ENCODE measurements at places on chromosomes 5 and 9.

DNA sequence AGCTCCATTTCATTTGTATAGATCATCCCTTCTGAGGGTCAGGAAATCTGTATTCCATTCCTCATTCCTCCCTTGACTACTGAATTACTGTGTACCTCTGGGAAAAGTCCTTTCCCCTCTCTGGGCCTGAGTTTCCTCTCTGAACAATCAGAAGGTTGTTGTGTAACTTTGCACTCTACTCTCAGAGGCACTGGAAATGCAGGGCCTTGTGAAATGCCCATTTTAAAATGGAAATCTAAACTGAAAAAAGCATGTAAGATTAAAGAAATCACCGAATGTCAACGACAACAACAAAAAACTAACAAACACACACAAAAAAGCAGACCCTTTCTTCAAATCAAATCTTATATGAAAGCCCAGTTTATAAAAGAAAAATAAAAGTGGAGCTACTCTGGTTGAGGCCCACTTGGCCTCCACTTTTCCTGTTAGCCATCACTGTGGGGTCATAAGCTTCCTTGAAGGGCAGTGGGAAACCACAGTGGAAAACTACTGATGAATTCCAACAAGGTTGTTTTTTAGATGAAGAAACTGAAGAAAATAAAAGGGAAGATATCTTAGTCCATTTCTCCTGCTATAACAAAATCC is 21.6 kb upstream of the GRPEL2 start:
- no peak for DNase-seq

- no peak for DNase-seq
These were observed 34.6 kb upstream of the PSD2 start for GRCh38 chr5:139761057-139761450.

GRCh38 chr5:128084228-128085167 is 932 bp downstream of the SLC12A2 start:
- DNase-seq: no peak

DNA sequence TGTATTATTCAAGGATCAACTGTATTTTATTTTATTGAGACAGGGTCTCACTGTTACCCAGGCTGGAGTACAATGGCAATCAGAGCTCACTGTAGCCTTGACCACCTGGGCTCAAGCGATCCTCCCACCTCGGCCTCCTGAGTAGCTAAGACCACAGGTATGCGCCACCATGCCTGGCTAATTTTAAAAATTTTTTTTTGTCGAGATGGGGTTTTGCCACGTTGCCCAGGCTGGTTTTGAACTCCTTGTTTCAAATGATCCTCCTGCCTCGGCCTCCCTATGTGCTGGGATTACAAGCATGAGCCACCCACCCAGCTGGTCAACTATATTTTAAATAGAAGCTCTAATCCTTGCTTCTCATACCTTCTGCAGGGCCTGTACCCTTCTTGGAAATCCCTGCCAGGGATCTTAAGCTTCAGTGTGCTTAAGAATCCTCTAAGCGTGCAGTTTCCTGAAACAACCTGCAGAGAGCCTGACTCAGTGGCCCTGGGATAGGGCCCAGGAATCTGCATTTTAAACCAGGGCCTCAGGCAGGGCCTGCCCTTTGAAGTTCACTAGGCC is 2.9 kb downstream of the AKNA start:
- no peak for DNase-seq

DNA sequence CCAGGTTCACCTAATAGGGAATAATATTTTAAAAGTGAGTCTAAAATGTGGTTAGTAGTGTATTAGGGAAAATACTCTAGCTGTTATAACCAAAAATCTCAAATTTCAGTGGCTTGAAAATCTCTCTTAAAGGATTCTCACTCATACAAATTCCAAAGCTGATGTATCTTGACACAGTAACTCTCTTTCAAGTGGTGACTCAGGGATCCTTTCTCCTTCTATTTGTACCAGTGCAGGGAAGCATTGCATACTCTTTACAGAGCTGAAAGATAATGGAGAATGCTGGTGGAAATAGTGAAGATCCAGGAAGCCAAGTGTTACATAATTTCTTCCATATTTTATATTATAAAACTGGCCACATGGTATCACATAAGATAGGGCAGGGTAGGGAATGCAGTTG is 560.2 kb upstream of the CDH9 start:
- DNase-seq: no peak

- no peak for DNase-seq
These were observed 50.8 kb downstream of the HMGCR start for GRCh38 chr5:75387806-75388205.

- no peak for DNase-seq
These were observed 5.4 kb downstream of the SYK start for GRCh38 chr9:90807006-90807405.

- no peak for DNase-seq
These were observed 410.6 kb upstream of the DAB2 start for GRCh38 chr5:39835371-39835770.

DNA sequence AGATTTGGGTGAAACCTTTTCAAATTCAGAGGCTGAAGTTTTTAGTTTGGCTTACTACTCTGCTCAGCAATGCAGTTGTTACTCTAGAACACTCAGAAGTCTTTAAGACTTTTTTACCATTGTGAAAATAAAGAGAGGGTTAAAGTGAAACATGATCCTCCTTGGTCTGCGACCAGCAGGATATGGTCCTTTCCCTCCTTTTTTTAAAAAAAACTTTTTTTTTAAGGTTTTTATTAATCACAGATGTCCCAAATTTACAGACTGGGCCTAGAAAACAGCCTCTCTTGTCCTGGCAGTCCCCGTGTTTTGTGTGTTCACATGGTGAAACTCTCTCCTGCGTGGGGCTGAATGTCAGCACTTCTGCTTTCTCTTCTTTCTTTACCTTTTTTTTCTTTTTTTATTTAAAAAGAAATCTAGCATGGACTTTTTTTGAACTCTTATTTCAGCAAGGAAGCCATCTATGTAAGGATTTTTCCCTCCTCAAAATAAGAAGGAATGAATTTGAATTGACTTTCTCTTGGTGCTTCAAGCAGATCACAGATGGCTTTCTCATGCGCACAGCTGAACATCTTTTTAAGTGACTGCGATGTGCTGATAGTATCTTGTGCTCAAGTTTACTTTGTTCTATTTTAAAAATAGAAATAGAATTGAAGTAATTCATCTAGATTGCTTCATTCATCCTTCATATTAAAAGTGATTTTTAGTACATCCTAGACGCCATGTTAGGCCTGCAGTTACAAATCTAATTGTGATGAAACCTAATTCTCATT is 128.7 kb upstream of the OTULINL start:
- no peak for DNase-seq

GRCh38 chr5:12169536-12169935 is 265.3 kb upstream of the CTNND2 start:
- no peak for DNase-seq

GRCh38 chr5:120512791-120513650 is 48.9 kb downstream of the PRR16 start:
- no peak for DNase-seq

GRCh38 chr9:85062385-85063022 is 393.0 kb downstream of the NTRK2 start:
- DNase-seq: no peak

DNA sequence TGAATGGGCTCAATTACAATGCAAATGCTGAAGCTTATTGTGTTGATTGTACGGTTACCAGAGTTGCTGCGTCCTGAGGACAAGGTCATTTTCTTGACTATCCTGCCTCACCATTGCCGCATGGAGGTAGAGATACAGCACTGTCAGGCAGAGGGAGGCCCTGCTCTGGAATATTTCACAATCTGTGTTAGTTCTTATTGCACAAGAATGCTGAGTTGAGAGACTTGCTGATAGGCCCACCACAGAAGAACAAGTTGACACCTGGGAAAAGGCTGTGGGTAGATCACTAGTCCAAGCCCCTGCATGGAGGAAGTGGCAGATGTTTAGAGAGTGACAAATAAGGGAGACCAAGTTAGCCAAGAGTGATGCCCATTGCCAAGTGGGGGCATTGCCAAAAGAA is 344.5 kb upstream of the ITGA1 start:
- DNase-seq: no peak

DNA sequence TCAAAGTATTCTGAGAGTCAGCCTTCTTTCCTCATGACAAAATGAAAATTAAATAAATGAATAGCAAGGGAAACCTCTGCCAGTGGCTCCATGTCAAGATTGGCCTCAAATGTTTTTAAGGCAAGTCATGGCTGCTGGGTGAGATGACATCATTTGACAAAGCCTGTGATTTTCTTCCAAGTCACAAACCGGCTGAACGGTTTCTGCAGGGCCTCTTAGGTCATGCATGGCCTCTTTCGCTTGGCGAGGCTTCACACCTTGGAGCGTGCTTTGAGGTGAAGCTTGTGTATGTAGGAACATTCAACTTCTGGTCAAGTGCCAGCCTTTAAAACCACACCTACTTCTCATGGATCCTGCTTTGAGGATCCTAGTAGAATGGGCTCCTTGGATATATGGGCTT is 161.0 kb upstream of the ZNF618 start:
- DNase-seq: no peak

DNA sequence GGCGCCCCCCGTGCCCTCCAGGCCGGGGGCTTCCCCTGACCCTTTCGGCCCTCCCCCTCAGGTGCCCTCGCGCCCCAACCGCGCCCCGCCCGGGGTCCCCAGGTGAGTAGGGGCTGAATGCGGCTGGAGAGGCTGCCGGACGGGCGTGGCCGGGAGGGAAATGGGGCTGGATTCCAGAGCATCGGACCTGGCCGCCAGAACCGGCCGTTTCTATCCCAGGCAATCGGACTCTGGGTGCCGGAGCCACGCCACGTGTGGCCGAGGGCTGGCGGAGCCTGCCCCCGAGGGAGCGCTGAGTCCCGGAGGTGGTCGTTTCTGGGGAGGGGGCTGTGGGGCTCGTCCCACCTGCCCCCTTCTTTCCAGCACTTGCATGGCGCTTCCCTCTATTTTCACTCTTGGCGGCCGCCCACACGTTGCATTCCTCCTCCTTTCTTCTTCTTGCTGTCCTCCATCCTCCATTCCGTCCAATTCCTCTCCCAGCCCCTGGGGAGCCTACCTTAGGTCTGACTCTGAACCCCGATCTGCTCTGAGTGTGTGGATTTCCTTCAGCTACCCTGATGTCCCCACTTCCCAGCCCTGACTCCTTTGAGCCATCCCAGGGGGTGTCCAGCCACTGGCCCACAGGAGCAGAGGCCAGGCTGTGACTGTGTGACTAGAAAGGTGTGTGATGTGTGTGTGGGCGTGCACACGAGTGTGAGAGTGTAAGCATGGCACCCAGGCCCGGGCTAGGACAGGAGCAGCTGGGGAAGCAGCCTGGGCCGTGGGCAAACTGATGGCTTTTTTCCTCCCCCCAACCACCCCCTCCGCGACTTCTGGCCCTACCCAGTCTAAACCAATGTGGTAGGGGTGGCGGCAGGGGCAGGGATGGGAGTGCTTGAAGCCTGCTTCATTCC is 24.7 kb downstream of the GOLGA2 start:
- DNase-seq: no peak

DNA sequence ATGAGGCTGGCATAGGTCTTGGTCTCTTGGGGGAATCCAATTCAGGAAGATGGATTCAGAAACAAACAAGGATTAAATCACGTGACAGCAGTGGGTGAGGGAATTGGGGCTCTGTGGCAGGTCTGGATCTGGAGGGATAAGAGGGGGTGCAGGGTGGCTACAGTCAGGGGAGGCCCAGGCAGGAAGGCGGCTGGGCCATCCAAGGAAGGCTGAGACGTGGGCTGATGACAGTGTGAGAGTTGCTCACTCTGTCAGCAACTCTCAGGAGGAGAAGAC is 65.8 kb upstream of the COL5A1 start:
- DNase-seq: no peak

- DNase-seq: no peak
These were observed 963 bp upstream of the HTR1A start for GRCh38 chr5:63963080-63963735.

- no peak for DNase-seq
These were observed 66.5 kb downstream of the GALNT12 start for GRCh38 chr9:98873951-98874371.

GRCh38 chr5:91245871-91246270 is 137.2 kb downstream of the ARRDC3 start:
- no peak for DNase-seq

All from NCI-H2081 treated with DMSO at 0.1 percent for 48 hours (cell line).